MM.1S (cell line): ENCODE measurements at places on chromosomes 5 and 9.

GRCh38 chr5:123180676-123181393 is 91.8 kb downstream of the PRDM6 start:
- no peak overlapping the region for H3K27ac ChIP-seq
- no peaks in the 10 kb centered on the region for H3K27me3 ChIP-seq

DNA sequence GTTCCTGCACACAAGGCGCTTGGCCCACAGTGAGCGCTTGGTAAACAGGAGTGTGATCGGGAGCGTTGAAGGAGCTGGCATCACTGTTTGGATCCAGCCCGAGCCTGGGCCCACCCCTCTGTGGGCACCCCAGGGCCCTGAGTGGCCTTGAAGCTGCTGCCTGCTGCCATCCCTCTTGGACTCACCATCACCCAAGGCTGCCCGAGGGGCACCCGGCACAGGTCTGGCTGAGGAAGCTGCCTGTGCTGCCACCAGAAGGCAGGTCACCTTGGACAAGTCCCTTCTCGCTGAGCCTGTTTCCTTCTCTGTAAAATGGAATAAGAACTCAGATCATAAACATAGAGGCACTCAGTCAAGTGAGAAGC is 53.6 kb downstream of the LRSAM1 start:
- H3K4me3 ChIP-seq: no peak overlapping the region
- H3K27ac ChIP-seq: no peak overlapping the region
- no peak for DNase-seq
- H3K4me1 ChIP-seq: no peaks in the 10 kb centered on the region
- no peaks in the 10 kb centered on the region for H3K27me3 ChIP-seq

DNA sequence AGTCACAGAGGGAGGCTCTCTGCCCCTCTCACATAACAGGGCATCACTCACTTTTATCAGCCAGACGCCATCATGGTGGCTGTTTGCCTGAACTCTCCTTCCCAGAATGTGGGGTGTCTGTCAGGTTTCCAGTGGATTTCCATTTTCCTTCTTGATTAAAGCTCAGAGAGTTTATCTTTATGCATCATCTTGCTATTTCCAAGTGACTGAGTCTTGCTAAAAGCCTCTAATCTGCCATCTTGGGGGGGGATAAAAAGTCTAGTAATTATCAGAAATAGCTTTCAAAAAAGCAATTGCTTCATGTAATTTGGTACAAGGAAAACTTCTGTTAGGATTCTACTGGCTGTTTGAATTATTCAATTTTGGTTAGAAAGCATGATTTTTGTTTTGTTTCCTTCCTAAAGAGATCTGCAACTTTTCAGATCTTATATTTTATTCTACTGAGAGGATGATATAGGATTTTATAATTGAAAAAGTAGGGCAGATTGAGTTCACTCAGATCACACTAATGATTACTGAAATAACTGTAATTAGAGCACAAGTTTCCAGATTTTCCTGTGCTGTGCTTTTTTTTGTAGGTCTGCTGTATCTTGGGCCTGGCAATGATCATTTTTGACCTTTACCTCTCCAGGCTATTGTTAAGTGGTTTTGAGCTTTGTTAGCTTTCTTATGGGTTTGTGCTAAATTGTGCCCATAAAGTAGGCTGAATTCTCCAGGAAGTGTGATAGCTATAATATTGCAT is 661.5 kb downstream of the TLE4 start:
- H3K4me3 ChIP-seq: no peak overlapping the region
- no peaks in the 10 kb centered on the region for H3K27me3 ChIP-seq
- H3K4me1 ChIP-seq: no peaks in the 10 kb centered on the region
- no peaks in the 10 kb centered on the region for H3K36me3 ChIP-seq
- no peak for DNase-seq
- H3K27ac ChIP-seq: no peak overlapping the region

DNA sequence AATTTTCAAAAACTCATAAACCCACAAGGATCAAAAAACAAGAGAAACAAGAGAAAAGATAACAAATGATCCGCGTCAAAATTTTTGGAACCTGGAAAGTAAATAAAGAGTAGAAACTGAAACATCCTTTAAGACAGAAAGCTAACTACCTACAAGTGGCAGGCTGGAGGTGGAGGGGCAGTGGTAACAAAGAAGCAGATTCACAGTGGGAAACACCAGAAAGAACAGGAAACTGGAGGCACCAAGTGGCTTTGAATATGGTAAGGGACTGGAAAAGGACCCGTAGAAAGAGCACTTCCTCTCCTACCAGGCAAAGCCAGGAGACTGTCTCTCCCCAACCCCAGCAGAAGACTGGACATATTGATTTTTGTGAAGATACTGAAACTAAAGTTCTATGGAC is 100.6 kb upstream of the TARS1 start:
- DNase-seq: no peak
- H3K4me1 ChIP-seq: no peaks in the 10 kb centered on the region
- no peaks in the 10 kb centered on the region for H3K36me3 ChIP-seq
- no peaks in the 10 kb centered on the region for H3K27me3 ChIP-seq

DNA sequence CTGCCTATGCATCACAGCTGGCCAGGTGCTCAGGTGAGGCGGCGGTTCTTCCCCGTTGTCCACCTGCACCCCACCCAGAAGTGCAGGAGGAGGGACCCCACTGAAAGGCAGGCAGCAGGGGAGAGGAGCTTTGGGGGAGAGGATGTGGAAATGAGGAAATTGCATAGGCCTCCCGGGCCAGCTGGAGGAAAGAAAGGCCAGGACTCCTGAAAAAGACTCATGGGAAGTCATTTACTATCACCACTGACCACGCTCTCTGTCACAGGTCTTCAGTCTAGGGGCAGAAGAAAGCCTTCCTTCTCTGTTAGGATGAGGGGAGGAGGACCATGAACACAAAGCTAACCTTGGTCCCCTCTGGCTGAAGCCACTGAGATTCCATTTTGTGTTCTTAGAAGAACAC is 28.1 kb downstream of the KCNMB1 start:
- H3K36me3 ChIP-seq: no peaks in the 10 kb centered on the region
- no peak for DNase-seq
- H3K27ac ChIP-seq: no peak overlapping the region
- H3K4me1 ChIP-seq: no peaks in the 10 kb centered on the region
- H3K4me3 ChIP-seq: no peak overlapping the region

GRCh38 chr5:94498199-94498598 is 120.2 kb downstream of the KIAA0825 start:
- no peak for DNase-seq
- H3K36me3 ChIP-seq: no peaks in the 10 kb centered on the region
- no peaks in the 10 kb centered on the region for H3K27me3 ChIP-seq
- H3K4me3 ChIP-seq: no peak overlapping the region
- no peaks in the 10 kb centered on the region for H3K4me1 ChIP-seq

DNA sequence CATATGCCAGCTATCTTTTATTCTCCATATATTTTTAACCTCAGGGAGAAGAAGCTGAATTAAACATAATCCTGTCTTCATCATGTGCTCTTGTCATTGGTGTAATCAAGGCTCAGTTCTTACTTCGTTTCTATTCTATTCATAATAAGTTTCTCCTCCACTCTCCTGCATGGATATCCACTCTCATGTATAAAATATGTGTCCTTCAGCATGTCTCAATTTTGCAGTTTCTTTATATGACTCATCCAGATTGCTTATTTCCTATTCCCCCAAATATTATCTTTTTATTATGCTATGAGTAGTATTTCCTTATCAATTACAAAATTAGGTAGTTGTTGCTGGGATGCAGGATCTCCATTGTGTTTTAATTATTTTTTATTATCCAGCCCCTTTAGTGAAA is 643.7 kb upstream of the ACO1 start:
- no peaks in the 10 kb centered on the region for H3K27me3 ChIP-seq
- H3K36me3 ChIP-seq: no peaks in the 10 kb centered on the region
- no peak overlapping the region for H3K27ac ChIP-seq
- no peak overlapping the region for H3K4me3 ChIP-seq

- no peaks in the 10 kb centered on the region for H3K4me1 ChIP-seq
- DNase-seq: no peak
- H3K4me3 ChIP-seq: no peak overlapping the region
- no peak overlapping the region for H3K27ac ChIP-seq
- no peaks in the 10 kb centered on the region for H3K27me3 ChIP-seq
These were observed 151.5 kb downstream of the SLF1 start for GRCh38 chr5:94769996-94770395.

DNA sequence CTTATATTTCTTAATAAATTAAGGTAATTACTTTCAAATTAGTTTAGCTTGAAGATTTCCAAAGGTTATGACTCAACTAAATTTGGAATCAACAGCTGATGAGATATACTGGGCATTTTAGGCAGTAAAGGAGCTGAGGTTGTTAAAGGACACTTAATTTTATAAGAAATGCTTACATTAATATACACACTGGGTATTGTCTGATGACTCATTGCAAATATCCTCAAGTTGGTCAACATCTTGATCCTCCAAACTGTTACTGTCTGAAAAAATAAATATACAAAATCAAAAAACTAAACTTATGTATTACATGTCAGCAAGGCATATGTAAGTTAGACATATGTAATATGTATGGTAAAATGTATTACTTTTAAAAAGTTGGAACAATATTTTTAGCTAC is 3.4 kb downstream of the GFM2 start:
- DNase-seq: no peak
- H3K36me3 ChIP-seq: peaks cover 5% of the 10 kb centered on the region; the same call in 1 of the 2 replicates
- no peak overlapping the region for H3K27ac ChIP-seq

- no peak overlapping the region for H3K4me3 ChIP-seq
- H3K27me3 ChIP-seq: peaks cover 5% of the 10 kb centered on the region
These were observed 91.9 kb upstream of the SH3PXD2B start for GRCh38 chr5:172546196-172546595.

DNA sequence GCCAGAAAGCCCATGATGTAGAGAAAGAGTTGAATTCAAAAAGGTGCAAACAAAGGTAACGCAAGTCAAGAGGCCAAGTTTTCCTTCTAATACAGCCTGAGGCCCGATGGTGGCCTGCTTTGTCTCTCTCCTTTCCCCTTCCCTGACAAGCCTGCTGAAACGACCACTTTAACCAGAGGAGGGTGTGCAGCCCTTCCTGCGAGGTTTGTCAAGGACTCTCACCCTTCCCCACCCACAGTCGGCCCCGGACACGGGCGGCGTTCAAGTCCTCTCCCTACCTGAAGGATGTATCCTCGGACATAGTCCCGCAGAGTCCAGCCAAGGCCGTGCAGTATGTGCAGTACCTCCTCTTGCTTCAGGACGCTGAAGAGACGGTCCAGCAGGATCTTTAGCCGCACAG is 318.2 kb downstream of the BNC2 start:
- H3K36me3 ChIP-seq: no peaks in the 10 kb centered on the region
- H3K27me3 ChIP-seq: no peaks in the 10 kb centered on the region
- H3K4me1 ChIP-seq: no peaks in the 10 kb centered on the region
- no peak overlapping the region for H3K4me3 ChIP-seq
- no peak for DNase-seq

GRCh38 chr9:79080536-79080935 is 491.2 kb upstream of the TLE4 start:
- DNase-seq: no peak
- H3K27me3 ChIP-seq: no peaks in the 10 kb centered on the region
- no peak overlapping the region for H3K4me3 ChIP-seq
- no peaks in the 10 kb centered on the region for H3K4me1 ChIP-seq

GRCh38 chr5:4551034-4551433 is 589.1 kb upstream of the ADAMTS16 start:
- H3K36me3 ChIP-seq: no peaks in the 10 kb centered on the region; the same call in 1 of the 2 replicates
- H3K27me3 ChIP-seq: no peaks in the 10 kb centered on the region
- DNase-seq: no peak
- no peaks in the 10 kb centered on the region for H3K4me1 ChIP-seq
- H3K27ac ChIP-seq: no peak overlapping the region

GRCh38 chr9:76996700-76997099 is 22.8 kb upstream of the FOXB2 start:
- H3K4me1 ChIP-seq: no peaks in the 10 kb centered on the region
- no peaks in the 10 kb centered on the region for H3K36me3 ChIP-seq
- no peak overlapping the region for H3K4me3 ChIP-seq

DNA sequence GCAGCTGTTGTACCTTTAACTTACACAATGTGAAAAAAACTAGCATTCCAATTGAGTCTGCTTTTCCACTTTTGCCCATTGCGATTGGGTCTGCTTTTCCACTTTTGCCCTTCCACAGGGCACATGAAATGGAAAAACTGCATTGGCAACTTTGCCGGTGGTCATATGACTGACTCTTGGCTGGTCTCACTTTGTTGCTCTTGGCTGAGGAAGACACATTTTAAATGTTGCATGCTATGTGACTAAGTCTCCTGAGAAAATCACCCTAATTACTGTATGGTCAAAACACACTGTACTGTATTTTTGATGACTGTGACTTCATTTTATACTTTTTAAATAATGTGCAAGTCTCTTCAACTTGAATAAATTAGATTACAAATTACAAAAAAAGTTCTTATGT is 1.6 kb upstream of the OXCT1 start:
- H3K4me1 ChIP-seq: peaks cover 27% of the 10 kb centered on the region
- H3K4me3 ChIP-seq: no peak overlapping the region
- H3K27me3 ChIP-seq: no peaks in the 10 kb centered on the region
